Endodermal cell (in vitro differentiated cells): ENCODE measurements at places on chromosomes 7 and 10. TPM values are rescaled to one million over a fixed set of nuclear protein-coding genes. Genes with fewer than 3 reads are reported as not detected.

TSPAN15 gene
- 15.8 to 21.6 TPM (median 19.5 TPM) in 3 replicates for total RNA-seq

MSMB gene
- 2.9 and 4.0 TPM in 2 replicates for total RNA-seq

HOXA11 gene
- total RNA-seq, result not detected in 2 replicates

TMEM229A gene
- 1.5 and 2.1 TPM in 2 replicates for total RNA-seq

EZH2 gene
- total RNA-seq, result 40.1 and 40.2 TPM in 2 replicates

TAC1 gene
- total RNA-seq, result not detected in 2 replicates

SLC29A4 gene
- 19.5 to 25.0 TPM (median 23.8 TPM) in 3 replicates for total RNA-seq

- no peak overlapping the region for H3K4me3 ChIP-seq
- no peaks in the 10 kb centered on the region for H3K4me1 ChIP-seq
- no peaks in the 10 kb centered on the region for H3K36me3 ChIP-seq
- no peak overlapping the region for H3K27ac ChIP-seq
- DNase-seq, result peak; percentile 82
- H3K27me3 ChIP-seq, result peaks cover 40% of the 10 kb centered on the region
Observed at GRCh38 chr10:58952747-58953466, 223.5 kb upstream of the PHYHIPL start.

GRCh38 chr10:14074062-14074884 is 256.5 kb downstream of the FRMD4A start:
- no peak overlapping the region for H3K27ac ChIP-seq
- H3K27me3 ChIP-seq, result no peaks in the 10 kb centered on the region
- DNase-seq, result no peak
- H3K36me3 ChIP-seq, result no peaks in the 10 kb centered on the region
- H3K4me1 ChIP-seq, result no peaks in the 10 kb centered on the region
- H3K4me3 ChIP-seq, result no peak overlapping the region

GRCh38 chr7:7395785-7396184 is 139.9 kb downstream of the COL28A1 start:
- H3K27me3 ChIP-seq, result no peaks in the 10 kb centered on the region
- H3K27ac ChIP-seq, result no peak overlapping the region
- H3K4me3 ChIP-seq, result no peak overlapping the region
- H3K4me1 ChIP-seq, result no peaks in the 10 kb centered on the region
- DNase-seq, result no peak
- H3K36me3 ChIP-seq, result no peaks in the 10 kb centered on the region

DNA sequence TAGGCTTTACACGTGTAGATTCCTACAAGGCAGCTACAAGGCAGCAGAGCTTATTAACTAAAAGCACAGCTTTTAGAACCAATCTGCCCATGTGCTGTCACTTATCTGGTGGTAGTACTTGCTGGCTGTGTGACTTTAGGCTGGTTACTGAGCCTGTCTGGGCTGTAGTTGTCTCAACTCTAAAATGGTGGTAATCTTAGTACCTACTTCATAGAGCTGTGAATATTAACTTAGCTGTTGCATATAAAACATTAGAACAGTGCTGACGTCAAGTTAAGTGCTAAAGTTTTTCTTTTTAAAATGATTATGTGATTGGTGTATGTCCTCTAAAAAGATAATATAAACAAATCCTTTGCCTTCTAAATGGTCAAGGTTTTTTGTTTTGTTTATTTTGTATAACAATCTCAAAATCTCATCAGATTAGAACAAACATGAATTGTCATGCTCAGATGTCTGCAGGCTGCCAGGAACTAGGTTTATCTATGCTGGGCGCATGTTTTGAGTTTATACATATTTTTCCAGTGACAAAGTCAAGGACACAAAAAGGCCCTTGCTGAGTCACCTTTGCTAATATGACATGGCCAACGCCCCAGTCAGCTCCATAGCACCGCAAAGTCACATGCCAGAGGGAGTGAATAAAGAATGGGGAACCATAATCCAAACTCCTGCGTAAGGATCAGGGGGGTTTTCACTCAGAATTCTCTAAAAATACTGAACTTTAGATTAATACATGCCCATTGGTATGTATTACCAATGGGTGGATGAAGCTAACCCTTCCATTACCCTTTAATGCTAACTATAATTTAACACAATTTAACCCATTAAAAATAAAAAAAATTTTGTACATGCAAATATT is 39.8 kb upstream of the ARL4A start:
- no peak for DNase-seq
- no peaks in the 10 kb centered on the region for H3K27me3 ChIP-seq
- H3K27ac ChIP-seq, result no peak overlapping the region
- peaks cover 4% of the 10 kb centered on the region for H3K4me1 ChIP-seq
- no peaks in the 10 kb centered on the region for H3K36me3 ChIP-seq
- no peak overlapping the region for H3K4me3 ChIP-seq

GRCh38 chr10:50431133-50431532 is 179.8 kb upstream of the ASAH2 start:
- no peaks in the 10 kb centered on the region for H3K27me3 ChIP-seq
- no peak overlapping the region for H3K27ac ChIP-seq
- no peak for DNase-seq
- no peak overlapping the region for H3K4me3 ChIP-seq

GRCh38 chr10:54131833-54132232 is 669.2 kb downstream of the PCDH15 start:
- H3K36me3 ChIP-seq, result no peaks in the 10 kb centered on the region
- no peak overlapping the region for H3K27ac ChIP-seq
- DNase-seq, result no peak

DNA sequence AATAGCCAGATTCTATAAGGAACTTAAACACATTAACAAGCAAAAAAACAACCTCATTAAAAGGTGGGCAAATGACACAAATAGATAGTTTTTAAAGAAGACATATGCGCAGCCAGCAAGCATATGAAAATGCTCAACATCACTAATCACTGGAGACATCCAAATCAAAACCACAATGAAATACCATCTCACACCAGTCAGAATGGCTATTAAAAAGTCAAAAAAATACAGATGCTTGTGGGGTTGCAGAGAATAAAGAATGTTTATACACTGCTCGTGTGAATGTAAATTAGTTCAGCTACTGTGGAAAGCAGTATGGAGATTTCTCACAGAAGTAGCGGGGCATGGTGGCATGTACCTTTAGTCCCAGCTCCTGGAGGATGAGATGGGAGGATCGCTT is 164.0 kb downstream of the CHRM2 start:
- no peaks in the 10 kb centered on the region for H3K36me3 ChIP-seq
- H3K27ac ChIP-seq, result no peak overlapping the region

DNA sequence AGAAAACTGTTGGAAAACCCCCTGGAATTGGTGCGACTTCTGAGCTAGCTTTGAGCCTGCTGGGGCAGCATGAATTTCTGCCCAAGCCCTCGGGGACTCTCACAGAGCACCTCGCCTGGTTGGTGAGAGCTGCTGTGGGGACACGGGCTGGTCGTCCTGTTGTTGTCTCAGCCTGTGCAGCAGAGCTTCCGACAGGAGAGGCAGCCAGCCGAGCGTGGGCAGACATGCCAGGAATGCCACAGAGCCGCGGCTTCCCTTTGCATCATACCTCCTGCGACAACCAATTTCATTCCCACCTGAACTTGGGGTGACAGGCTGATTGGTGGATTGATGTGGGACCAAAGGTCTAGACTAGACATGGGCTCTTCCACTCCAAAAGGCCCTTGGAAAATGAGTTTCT is 60.2 kb upstream of the NRBF2 start:
- no peak overlapping the region for H3K4me3 ChIP-seq
- H3K27ac ChIP-seq, result no peak overlapping the region
- DNase-seq, result no peak
- no peaks in the 10 kb centered on the region for H3K27me3 ChIP-seq
- H3K36me3 ChIP-seq, result no peaks in the 10 kb centered on the region

DNA sequence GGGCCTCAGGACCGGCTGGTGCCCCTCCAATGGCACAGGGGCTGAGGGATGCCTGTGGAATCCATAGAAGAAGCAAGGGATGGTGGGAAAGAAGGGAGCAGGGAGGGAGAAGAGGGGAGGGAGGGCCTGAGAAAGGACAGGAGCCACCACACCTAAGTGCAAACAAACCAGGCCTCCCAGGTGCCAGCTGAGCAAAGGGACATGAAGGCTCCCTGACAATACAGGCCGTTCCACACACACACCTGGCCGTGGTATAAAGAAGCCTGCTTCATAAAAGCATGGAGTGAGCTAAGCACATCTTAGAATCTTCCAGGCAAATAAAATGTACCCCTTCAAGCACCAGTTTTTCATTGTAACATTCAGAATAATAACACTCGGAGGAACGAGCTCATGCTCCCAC is 54.0 kb downstream of the OAT start:
- no peak overlapping the region for H3K4me3 ChIP-seq
- no peaks in the 10 kb centered on the region for H3K36me3 ChIP-seq
- no peak for DNase-seq
- no peaks in the 10 kb centered on the region for H3K4me1 ChIP-seq
- no peak overlapping the region for H3K27ac ChIP-seq
- no peaks in the 10 kb centered on the region for H3K27me3 ChIP-seq

DNA sequence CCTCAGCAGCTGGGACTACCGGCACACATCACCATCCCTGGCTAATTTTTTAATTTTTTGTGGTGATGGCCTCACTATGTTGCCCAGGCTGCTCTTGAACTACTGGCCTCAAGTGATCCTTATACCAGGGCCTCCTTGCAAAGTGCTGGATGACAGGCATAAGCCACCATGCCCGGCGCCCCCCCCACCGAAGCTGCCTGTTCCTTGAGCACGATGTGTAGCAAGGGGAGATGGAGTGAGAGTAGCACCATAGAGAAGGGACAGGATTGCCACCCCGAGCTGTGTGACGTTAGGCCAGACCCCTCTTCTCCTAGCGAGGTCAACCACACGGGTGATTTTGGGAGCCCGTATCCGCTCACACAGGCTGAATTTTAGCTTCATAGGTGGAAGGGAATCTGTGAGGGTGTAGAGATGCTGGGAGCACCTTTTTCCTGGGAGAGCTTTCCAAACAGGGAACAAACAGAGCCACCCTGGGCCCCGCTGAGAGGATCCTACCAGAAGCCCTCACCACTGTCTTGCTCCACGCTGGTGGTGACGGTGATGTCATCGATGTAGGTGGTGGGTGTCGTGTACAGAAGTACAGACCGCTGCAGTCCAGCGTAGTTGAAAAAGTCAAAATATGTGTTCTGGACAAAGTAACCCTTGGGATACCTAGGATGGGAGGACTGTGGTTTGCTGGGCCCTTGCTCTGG is 3.0 kb downstream of the GUSB start:
- H3K4me3 ChIP-seq, result no peak overlapping the region
- no peak overlapping the region for H3K27ac ChIP-seq
- DNase-seq, result no peak

DNA sequence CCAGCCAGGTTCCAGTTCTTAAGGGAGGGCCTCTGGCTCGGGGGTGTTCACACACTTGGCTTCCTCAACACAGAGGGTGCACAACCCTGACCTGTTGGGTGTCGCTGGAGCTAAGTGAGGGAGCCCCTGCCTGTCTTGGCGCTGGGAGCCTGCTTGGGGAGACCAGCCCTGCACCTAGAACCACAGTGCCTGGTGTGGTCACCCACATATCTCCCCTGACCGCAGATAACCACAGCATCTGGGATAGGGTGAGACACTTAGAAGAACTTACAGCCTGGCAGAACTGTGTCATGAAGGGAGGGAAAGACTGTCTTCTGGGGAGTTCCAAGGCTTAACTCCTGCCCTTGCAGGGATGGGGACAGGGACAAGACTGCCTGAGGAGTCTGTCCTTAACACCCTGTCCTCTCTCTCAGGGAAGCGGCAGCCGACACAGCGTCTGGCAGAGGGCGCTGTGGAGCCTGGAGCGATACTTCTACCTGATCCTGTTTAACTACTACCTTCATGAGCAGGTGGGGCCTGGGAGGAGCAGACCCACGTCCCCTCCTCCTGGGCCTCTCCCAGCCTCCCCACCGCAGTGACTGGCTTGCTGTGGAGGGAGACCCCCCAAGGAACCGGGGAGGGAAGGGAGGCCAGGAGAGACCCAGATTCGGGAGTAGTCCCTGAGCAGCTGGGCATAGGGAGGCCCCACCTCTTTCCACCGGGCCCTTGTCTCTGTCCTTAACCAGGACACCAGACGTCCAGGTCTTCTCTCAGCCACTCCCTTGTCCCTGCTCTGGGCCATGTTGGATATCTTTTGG is 59.0 kb downstream of the PALD1 start:
- peaks cover 8% of the 10 kb centered on the region for H3K36me3 ChIP-seq
- no peak overlapping the region for H3K27ac ChIP-seq
- H3K27me3 ChIP-seq, result no peaks in the 10 kb centered on the region
- no peaks in the 10 kb centered on the region for H3K4me1 ChIP-seq
- H3K4me3 ChIP-seq, result no peak overlapping the region
- peak; percentile 96 for DNase-seq

DNA sequence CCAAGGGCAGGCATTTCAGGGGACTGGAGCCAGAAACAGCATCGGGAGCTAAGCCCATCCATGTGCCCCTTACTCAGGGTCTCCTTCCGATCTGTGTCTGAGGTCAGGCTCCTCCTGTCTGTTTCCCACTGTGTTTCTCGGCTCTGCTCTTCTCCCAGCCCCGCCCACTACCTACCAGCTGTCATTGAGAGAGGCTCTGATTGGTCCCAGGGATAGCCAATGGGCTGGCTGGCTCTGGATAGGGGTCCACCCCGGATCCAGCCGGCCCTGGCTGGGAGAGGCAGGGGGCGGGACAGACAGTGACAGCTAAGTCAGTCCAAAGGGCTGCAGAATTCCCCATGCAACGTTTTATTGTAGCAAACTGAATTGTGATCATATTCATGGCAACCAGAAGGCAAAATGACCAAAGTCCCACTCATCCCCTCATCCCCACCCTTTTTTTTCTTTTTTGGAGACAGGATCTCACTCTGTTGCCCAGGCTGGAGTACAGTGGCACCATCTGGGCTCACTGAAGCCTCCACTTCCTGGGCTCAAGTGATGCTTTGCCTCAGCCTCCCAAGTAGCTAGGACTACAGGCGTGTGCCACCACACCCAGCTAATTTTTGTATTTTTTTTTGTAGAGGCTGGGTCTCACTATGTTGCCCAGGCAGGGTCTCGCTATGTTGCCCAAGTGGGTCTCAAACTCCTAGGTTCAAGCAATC is 76.3 kb downstream of the CLIP2 start:
- peak overlapping the region; percentile 64 for H3K27ac ChIP-seq
- H3K4me3 ChIP-seq, result no peak overlapping the region
- H3K4me1 ChIP-seq, result no peaks in the 10 kb centered on the region
- H3K36me3 ChIP-seq, result peaks cover 43% of the 10 kb centered on the region

DNA sequence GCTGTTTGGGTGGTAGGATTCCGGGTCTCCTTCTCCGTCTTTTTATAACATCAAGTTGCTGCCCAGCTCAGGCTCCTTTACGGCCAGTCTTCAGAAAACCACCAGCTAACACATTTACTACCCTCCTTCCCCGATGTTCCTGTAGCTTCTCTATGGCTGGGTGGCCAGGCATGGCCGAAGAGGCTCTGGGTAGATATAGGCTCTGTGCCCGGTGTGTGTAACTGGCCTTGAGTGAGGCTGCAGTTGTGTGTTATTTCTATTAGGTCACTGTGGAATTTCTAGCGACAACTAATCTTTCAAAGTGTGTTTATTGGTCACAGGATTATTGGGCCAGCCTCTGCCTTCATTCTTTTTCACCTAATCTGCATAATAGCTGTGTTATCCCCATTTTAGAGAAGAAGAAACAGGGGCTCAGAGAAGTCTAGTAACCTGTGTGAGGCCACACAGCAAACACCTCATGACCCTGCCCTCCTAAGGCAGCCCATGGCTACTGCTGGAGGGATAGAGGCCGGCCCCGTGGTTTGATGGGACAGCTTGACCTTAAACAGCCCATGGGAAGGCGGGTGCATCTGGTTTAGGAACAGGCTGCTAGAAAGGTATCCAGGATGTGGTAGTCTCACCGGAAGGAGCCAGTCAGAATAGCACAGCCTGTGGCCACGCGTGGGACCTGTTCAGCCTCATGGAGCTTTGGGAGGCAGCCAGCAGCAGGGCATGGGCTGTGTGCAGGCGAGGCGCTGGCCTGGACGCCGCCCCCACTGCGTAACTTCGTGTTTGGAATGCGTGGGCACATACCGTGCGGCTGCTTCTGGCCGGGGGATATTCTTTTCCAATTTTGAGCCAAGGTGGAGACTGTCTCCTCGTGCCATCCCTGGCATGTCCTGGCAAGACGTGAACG is 29.7 kb downstream of the HTRA1 start:
- no peaks in the 10 kb centered on the region for H3K4me1 ChIP-seq
- DNase-seq, result no peak
- H3K27ac ChIP-seq, result peak overlapping the region; percentile 41
- no peaks in the 10 kb centered on the region for H3K36me3 ChIP-seq
